ENCODE measurements at places on chromosomes 5 and 9. TPM values are rescaled to one million over a fixed set of nuclear protein-coding genes. Genes with fewer than 3 reads are reported as not detected.

Gene NDOR1
- 8.1 TPM for total RNA-seq

Gene CD72
- 4.2 TPM for total RNA-seq

Gene SLC12A7
- 34.6 TPM for total RNA-seq

Gene HMMR
- 0.32 TPM for total RNA-seq

Gene SELENOP
- total RNA-seq, result 165 TPM

Gene ZNF474
- total RNA-seq, result 0.38 TPM

Gene SLC9A3
- total RNA-seq, result 0.71 TPM

Gene LRRC70
- 6.8 TPM for total RNA-seq

Gene TBC1D9B
- 90.5 TPM for total RNA-seq

Gene RORB
- total RNA-seq, result 0.56 TPM

Gene FOXD4L3
- total RNA-seq, result not detected

Gene PLPP7
- 8.9 TPM for total RNA-seq

Gene PCDHB4
- total RNA-seq, result 5.2 TPM

Gene TLE4
- 24.2 TPM for total RNA-seq

Gene PDE6A
- total RNA-seq, result not detected

Gene SPINK7
- not detected for total RNA-seq

Gene PRRT1B
- total RNA-seq, result not detected

Gene SMC2
- total RNA-seq, result 9.2 TPM

Gene S100Z
- total RNA-seq, result 0.81 TPM

Gene NRARP
- 5.6 TPM for total RNA-seq

Gene LPAR1
- 146 TPM for total RNA-seq

Gene ARSB
- total RNA-seq, result 21.6 TPM

Gene TMEM174
- not detected for total RNA-seq

Gene STPG3
- total RNA-seq, result not detected

Gene IL5
- total RNA-seq, result not detected

All from posterior vena cava (tissue), 2 donors.